ENCODE measurements at places on chromosomes 2 and 18.

DNA sequence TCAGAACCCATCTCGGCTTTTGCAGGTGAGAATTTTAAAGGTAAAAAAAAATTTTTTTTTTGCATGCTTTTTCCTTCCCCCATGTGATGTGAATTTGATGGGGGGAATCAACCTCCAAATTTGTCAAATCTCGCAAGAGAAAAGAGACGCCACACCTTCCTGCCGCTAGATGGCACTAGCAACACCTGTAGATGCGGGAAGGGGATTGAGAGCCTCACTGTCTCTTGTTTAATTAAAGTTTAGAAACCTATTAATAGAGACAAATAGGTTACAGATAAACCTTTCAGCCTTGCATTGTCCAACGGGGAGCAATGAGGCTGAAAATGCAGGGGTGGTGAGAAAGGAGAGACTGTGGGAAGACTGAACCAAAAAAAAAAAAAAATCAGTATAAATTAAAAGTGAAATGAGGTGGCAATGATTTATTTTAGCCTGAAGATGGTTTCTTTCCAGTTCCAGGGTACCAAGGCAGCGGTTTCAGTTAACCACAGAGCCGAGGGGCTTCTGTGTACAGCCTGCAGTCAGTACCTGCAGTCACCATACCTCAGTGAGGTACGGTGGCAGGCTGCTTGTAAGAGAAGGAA is 84.6 kb downstream of the NRP2 start:
- no peak for DNase-seq

DNA sequence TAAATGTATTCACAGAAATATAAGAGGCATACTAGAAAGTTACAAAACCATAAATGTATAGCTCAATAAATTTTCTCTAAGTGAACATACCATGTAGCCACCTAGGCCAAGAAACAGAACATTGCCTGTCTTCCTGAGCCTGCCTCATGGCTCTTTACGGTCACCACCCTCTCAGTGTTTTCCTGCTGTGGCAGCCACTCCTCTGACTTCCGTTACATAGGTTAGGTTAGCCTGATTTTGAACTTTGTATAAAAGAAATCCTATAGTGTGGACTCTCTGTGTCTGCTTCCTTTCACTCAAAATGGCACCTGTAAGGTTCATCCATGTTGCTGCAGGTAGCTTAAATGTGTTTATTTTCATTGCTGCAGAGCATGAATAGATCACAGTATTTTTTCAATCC is 11.6 kb upstream of the ST3GAL5 start:
- no peak for DNase-seq

- no peak for DNase-seq
Measured at GRCh38 chr18:10791169-10791831, 265.5 kb downstream of the NAPG start.

GRCh38 chr2:100021791-100022340 is 120.5 kb downstream of the AFF3 start:
- no peak for DNase-seq

All from SHP77 treated with DMSO at 0.1 percent for 48 hours (cell line).